ENCODE measurements at places on chromosomes 6 and 20.
A peak's percentile ranks its signal among the peaks of the same experiment; 100 is the strongest.

GRCh38 chr6:98831057-98831958, 3.1 kb upstream of the POU3F2 start:
- DNase-seq, result no peak

GRCh38 chr20:38252292-38253288, 7.9 kb downstream of the KIAA1755 start:
- DNase-seq, result no peak

GRCh38 chr20:52152921-52153320, 38.7 kb downstream of the ZFP64 start:
- DNase-seq, result no peak

GRCh38 chr20:53032046-53032445, 59.9 kb downstream of the TSHZ2 start:
- no peak for DNase-seq

- peak; percentile 28 for DNase-seq
Observed at GRCh38 chr6:167079853-167080297, 43.0 kb upstream of the CCR6 start.

- DNase-seq, result no peak
Observed at GRCh38 chr20:2313316-2313715, 17.5 kb downstream of the TGM3 start.

DNA sequence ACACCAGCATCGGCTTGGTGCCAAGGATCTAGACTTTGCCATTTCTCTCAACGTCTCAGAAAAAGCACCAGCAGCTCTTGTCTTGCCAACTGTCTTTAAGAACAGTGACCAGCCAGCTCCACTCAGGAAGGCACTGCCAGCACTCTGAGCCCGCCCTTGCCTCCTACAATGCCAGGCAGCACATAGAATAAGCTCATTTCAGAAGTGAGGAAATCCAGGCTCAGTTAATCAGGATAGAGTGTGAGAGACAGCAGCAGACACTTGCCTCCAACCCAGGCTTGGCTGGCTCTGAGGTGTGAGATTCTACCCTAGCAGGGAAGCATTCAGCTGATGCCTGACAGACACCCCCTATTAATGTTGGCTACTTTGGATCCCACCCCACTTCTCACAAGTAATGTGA, 4.3 kb upstream of the SYNDIG1 start:
- DNase-seq, result no peak

GRCh38 chr6:13762611-13763441, 51.2 kb upstream of the RANBP9 start:
- DNase-seq, result peak; percentile 46

DNA sequence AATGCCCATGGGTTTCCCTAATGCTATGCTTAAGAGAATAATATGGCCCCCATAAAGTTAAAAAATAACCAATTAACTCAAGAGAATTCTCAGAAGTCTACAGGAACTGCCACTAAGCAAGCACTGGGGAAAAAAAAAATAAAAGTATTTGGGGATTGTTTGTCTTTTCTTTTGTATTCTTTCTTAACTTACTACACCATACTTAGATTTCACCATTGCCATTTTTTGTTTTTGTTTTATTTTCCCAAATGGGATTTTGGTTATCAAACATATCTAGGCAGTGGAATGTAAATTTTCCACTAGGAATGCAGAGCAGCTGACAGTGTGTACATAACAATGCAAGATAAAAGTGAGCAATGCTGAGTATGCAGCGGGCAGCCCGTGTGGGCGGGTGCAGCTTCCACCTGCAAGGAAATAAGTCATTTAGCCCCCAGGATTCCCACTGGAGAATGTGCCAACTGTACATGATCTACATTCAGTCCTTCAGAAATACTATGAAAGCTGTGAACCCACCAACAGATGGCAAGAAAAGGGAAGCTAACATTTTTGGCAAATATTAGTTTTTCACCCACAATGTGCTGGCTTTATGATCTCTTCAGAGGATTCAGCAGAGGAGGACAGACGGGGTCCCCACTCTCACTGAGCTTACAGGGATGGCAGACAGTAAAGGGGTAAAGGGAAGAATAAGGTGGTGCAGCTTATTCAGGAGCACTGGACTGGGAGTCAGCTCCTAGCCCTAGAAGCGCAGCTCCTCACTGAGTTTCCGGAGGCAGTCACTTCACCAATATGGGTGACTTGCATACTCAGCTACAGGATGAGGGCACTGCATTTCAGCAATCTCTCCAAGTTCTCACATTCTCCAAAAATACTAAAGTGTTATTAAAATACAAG, 44.4 kb downstream of the DCDC2 start:
- no peak for DNase-seq

DNA sequence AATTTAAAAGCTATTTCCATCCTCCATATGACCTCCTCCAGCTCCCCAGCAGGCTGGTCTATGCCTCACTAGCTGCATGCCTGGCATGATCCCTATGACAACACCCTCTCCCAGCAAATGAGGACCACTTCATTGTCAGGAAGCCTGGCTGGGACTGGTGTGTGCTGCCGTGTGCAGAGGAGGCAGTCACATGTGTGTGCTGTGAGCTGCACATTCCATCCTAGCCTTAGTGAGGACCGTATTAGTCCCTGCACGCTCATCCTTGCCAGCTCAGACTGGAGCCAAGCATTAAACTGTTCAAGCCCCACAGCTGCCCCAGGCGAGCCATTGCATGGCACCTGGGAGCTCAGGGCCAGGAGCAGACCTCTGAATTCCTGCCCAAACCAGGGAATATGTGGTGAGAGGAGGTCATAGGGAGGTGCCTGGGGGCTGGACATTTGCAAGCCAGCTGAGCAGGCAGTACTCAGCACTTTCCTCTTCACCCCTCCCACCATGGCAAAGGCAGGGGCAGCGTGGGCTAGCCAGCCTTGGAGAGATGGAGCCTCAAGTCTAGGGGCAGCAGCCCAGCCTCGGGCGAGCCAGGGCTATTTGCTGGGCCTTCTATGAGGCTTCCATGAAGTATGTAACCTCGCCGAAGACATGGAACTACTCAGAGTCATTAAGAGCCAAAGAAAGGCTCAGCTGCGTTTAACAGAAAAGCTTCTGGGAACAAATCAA, 8.7 kb upstream of the CCN5 start:
- peak; percentile 13 for DNase-seq

DNA sequence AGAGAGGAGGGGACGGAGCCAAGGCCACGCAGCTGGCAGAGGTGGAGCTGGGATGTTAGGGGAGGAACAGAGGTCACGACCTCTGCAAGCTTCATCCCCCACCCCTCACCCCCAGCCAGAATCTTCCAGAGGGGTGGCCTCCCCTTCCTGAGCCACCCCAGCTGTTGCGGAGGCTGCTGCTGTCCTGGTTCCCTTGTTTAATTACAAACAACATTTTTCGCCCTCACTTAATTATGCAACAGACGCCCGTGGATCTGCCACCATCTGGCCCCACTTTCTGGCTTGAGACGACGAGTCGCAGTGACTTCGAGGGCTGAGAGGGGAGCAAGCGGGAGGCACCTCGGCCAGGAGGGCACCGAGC, 153.7 kb upstream of the PTPN1 start:
- no peak for DNase-seq

- no peak for DNase-seq
Observed at GRCh38 chr6:10404799-10405512, 9.9 kb downstream of the TFAP2A start.

DNA sequence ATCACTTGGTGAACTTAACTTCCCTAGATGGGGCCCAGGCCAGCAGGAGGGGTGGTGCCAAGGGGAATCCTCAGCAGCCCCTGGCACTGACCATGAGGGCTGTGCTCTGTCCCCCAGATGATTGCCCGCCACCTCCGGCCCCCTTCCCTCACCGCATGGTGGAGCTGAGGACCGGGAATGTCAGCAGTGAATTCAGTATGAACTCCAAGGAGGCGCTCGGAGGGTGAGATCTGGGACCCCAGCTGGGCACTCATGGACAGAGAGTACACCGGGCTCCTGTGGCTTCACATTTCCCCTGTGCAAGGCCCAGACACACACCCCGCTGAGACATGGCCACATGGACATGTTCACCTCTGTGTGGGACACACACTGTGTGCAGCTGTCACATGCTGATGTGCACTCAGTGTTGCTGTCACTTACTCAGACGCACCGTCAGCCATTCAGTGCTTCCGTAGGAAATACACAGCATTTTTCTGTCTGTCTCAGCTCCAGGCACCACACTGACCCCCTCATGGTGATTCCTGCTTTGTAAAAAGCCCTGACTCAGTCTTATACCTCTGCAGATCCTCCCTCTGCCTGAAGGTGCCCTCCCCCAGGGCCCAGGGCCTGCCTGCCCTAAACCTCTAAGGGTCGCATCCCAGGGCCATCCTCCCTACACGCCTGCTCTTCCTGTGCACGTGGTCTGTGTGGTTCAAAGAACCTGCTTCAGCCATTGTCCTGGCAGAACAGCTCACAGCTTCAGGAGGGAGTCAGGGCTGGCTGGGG, 4.4 kb downstream of the MYLK2 start:
- no peak for DNase-seq
